NCI-H1436 treated with DMSO at 0.1 percent for 48 hours (cell line): ENCODE measurements at places on chromosomes 5 and 9.

DNA sequence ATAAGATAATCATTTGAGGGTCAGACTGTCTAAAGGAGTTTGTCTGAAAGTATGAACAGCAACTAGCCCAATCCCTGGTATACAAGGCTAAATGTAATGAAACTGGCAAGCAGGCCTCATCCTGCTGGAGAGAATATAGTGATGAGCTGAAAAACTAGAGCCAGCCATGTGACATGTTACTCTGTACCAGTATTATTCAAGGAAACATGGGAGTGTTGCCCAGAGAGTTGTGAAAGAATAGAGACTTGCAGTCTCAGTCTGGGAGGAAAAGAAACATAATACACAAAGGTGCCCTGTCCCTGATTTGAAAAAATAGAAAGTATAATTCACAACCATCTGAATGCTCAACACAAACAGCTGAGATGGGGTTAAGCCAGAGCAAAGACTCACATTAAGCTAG, 37.9 kb upstream of the HTR1A start:
- no peak for DNase-seq

- DNase-seq, result no peak
Measured at GRCh38 chr5:150241298-150242160, 48.0 kb downstream of the CAMK2A start.

GRCh38 chr5:134539732-134540131, 14.3 kb downstream of the JADE2 start:
- DNase-seq, result no peak

DNA sequence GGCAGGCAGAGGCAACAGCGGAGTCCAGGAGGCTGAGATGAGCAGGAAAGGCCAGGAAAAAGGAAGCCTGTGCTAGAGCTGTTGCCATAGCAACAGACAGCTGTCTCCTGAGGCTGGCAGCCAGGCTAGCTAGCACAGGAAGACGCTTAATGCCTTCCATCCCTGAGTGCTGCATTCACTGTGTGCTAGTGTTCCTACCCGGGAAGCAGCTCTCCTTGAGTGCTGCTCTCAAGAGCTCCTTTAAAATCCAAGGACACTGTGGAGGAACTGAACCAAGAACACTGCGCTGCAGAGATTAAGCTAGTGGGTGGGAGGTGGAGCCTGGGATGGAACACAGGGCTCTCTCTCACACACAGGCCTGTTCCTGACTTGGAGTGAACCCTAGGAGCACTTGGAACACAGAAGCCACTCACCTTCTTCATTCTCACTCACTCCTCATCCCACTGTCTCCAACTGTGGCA, 53.5 kb upstream of the IL7R start:
- DNase-seq, result no peak

- DNase-seq, result no peak
Measured at GRCh38 chr5:145510769-145511168, 324.4 kb downstream of the PRELID2 start.

- DNase-seq, result no peak
Measured at GRCh38 chr5:7494481-7495130, 98.7 kb downstream of the ADCY2 start.

- DNase-seq, result no peak
Measured at GRCh38 chr5:126936775-126937418, 93.5 kb downstream of the MARCHF3 start.

DNA sequence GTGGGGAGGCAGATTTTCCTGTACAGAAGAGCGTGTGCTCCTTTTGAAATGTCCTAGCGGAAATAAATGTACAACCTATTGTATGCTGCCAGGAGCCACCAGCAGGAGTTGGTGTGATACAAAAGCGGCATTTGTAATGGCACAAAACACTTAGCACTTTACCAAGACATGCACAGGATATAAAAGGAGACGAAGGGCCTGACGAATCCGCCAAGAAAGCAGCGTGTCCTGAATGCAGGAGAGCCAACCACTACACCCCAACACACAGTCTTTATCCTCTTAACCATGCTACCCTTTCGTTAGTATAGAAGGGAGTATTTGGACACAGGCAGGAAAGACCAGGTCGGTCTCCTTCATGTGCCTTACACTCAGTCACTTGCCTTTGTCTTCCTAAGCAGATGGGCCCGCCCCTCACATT, 218.1 kb downstream of the TRIM32 start:
- peak; percentile 62 for DNase-seq

DNA sequence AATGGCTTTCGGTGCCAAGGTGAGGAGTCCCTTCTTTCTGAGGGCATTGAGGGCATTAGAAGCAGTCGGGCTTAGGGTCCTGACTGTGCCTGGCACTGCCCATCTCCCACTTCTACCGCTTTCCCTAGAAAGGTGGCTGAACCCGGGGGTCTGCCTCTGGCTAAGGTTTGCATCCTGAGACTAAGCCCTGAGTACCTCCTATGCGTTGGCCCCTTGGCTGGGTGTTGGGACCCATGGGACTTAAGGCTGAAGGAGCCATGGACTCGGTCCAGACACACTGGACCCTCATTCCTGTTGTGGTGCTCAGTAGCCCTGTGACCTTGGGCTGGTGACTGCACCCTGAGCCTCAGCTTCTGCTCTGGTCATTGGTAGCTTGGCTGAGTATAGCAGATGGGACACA, 23.9 kb downstream of the DAB2IP start:
- no peak for DNase-seq

- no peak for DNase-seq
Measured at GRCh38 chr5:86546044-86546443, 71.7 kb upstream of the COX7C start.

DNA sequence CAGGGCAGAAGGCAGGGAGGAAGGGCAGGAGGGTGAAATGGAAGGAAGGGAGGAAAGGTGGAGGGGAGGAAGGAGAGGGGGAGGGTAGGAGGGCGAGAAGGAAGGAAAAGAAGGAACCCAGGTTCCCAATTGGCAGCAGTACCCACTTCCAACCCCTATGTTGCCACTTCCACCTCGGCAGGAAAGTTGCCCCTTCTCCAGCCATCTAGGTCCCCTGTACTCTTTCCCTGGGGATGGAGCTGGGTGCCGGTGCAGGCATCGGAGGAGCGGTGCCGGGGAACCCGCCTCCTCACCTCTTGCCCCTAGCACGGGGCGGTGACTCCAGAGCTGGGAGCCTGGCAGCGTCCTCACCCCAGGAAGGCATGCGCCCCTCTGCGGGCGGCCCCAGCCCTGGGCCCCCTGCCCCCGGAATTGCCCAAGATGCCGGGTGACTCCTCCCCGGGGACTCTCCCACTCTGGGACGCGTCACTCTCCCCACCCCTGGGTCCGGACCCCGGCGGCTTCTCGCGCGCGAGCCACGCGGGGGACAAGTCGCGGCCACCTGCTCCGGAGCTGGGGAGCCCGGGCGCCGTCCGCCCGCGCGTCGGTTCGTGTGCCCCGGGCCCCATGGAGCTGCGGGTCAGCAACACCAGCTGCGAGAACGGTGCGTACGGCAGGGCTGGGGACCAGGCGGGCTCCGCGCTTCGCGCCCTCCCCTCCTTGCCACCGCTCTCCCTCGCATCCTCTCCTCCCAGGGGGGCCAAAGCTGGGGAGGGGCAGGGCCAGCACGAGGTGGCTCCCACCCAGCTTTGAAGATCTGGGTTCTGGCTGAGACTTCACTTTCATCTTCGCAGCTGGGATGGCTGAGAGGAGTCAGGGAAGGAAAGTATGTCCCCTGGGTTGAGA, at the start of gene NIPAL4:
NIPAL4 (plus strand) TSS at position 499 of the 885 bp plus-strand sequence; CDS start at position 607, 108 bp downstream.
- no peak for DNase-seq
